ENCODE measurements at places on chromosomes 1 and 21.

DNA sequence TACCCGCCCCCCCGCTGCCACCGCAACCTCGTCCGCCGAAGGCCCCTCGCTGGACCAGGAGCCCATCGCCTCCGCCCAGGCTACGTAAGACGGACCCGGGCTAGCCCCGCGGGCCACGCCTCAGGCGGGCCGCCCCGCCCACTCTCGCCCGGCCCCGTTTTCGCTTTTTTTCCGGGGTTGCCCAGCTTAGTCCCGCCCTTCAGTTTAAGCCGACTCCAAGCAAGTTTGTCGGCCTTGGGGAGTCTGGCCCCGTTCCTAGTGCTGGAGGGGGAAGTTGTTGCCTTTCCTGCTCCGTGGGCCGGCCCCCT is 3.0 kb downstream of the RUSC1 start:
- DNase-seq: peak; percentile 86

- DNase-seq: no peak
Observed at GRCh38 chr1:97778718-97779117, 142.1 kb downstream of the DPYD start.

- no peak for DNase-seq
Observed at GRCh38 chr1:36769886-36770830, 264.2 kb downstream of the GRIK3 start.

DNA sequence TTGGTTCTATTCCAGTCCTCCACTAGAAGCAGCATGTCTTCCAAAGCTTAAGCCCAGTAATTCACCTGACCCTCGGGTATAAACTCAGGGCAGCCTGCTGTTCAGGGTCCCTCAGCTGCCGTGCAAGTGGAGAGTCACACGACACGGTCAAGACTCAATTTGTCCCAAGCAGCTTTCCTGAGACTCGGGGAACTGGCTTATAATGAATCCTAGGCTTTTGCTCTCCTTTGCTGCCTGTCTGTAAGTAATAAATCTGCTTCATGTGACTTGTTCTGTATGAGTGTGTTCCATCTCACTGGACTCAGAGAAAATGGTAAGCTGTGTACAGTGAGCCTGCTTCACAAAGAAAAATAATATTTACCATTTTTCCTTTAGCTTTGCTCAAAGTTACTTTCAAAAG is 119.8 kb downstream of the CYYR1 start:
- DNase-seq: no peak

DNA sequence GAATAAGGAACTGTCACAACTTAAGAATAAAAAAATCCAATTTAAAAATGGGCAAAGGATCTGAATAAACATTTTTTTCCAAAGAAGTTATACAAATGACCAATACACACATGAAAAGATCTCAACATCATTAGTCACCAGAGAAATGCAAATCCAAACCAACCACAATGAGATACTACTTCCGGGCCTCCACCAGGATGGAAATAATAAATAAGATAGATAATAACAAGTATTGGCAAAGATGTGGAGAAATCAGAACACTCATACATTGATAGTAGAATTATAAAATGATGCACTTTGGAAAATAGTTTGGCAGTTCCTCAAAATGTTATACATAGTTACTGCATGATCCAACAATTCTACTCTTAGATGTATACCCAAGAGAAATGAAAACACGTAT is 18.7 kb downstream of the ZSWIM5 start:
- no peak for DNase-seq

DNA sequence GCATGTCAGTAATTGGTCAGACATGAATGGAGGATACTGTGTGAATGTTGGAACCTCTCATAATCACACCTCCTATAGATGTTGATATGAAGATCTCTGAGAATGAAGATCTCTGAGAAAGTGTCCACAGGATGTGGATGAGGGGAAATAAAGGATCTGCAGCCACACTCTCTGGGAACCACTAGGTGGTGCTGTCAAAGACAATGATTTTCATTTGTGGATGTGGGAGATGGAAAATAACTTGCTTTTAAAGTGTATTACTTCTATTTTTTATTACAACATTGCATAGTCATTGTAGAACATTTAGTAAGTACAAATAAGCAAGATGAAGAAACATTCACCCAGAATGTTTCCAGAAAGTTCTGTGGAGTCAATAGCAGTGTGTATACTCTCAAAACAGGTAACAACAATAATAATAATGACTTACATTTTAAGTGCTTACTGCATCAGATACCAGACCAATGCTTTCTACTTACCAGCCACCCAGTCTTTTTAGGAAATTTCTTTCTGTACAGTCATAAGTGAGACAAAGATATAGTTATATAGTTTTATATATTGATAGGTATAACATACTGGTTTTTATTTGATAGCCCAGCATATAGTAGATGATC is 128.2 kb downstream of the ATG4C start:
- no peak for DNase-seq

GRCh38 chr1:67570486-67571143 is 114.4 kb upstream of the GADD45A start:
- no peak for DNase-seq

- DNase-seq: no peak
Observed at GRCh38 chr1:27576806-27577227, 27.1 kb downstream of the AHDC1 start.

GRCh38 chr21:28754127-28754611 is 238.5 kb downstream of the LTN1 start:
- no peak for DNase-seq

- peak; percentile 63 for DNase-seq
Observed at GRCh38 chr1:204513117-204513716, 3.0 kb upstream of the MDM4 start.

DNA sequence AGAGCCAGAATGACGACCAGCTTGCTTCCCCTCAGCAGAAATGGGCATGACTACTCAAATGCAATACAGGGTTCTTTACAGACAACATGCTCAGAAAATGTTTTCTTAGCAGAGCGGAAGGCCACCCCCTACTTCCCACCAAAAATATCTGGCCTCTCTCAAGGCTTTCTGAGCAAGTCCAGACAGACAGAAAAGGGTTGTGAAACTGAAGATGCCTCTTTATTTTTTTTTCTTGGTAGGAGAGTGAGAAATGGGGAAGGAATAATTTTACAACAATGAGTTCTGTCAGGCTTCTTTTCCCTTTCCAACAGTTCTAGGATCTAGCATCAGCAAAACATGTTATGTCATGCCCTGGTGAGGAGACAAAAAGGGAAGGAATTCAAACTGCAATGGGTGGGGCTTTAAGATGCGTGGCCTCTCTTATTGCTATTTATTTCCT is 172.0 kb upstream of the CAMK1G start:
- no peak for DNase-seq

DNA sequence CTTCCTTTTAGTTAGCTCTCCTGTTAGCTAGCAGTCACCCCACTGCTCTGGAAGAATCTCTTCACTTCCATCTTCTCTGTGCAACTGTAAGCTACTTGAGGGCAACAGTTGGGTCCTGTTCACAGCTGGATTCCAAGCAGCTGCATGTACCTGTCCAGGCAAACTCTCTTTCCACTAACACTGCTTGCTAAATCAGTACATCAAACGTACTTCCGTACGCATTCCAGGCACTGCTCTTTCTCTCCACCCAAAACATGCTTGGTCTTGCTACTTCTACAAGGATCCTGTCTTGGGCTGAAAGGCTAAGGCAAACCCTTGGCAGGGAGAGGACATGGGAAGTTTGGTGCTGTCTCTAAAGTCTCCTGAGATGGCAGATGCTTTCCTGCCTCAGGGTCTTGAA is 139.2 kb upstream of the CACNA1E start:
- DNase-seq: no peak

DNA sequence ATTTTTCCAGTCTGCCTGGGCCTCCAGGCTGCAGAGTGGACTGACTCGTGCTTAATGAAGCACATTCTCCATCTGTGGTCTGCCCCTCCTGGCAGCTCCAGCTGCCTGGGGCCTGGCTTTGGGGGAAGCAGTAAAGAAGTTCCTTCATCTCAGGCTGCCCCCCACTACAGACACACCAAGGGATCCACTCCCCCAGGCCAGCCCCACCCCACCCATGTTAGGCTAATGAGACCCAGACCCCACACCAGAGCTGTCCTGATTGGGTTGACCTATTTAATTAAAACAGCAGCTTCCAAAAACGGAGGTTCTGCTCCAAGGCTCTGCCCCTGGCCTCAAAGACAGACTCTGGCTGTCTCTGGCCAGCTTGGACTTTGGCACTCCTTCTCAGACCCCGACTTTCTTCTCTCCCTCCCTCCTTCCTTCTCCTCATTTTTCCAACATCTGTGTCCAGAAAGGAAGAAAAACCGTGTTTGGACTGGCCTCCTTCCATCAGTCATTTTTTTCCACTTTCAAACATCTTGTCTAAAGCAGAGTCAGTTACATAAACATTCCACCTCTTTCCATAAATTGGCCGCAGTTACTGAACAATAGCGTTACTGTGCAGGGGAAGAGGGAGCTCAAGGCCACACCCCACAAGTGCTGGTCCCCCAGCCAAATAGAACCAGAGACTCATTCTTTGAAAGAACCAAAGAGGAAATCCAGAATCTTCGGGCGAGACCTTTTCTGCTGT is 29.7 kb downstream of the SERTAD4 start:
- no peak for DNase-seq

- DNase-seq: no peak
Observed at GRCh38 chr1:37070126-37070525, 35.8 kb upstream of the GRIK3 start.

- DNase-seq: no peak
Observed at GRCh38 chr1:76259270-76259669, 184.7 kb downstream of the ST6GALNAC3 start.

DNA sequence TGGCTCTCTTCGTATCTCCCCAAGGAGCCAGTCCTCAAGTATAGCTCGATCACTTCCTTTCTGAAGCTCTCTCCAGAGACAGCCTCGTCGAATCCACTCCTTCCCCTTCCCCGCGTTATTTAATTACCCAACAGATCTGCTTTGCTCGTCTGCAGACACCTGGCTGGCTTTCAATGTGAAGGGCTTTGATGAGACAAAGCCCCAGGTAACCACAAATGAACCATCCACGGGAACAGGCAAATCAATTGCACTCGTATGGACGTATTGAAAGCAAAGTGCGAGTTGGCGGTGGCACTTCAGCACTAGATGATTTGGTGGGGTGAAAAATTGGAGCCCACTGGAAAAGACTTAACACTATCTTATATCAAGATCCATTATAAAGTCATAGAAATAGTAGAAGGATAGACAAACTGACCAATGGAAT is 364 bp upstream of the BCAR3 start:
- DNase-seq: no peak

DNA sequence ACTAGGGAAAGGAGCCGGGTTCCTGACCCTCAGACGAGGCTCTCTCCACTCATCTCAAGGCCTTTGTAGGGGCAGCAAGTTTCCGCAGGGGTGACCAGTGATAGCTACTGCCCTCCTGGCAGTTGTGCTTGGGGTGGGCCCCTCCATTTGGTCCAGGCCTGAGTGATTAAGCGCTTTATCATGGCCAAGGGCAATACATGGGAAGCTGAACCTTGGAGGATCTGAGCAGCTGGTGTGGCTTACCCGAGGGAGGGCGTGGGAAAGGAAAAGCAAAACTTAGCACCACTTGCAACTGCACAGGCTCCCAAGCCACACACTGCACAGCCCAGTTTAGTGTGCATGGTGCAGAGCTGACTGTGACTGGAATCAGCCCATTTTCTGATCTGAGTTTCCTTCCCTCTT is 47.8 kb downstream of the GADD45A start:
- DNase-seq: no peak

GRCh38 chr1:248751635-248752034 is 3.9 kb downstream of the LYPD8 start:
- no peak for DNase-seq

DNA sequence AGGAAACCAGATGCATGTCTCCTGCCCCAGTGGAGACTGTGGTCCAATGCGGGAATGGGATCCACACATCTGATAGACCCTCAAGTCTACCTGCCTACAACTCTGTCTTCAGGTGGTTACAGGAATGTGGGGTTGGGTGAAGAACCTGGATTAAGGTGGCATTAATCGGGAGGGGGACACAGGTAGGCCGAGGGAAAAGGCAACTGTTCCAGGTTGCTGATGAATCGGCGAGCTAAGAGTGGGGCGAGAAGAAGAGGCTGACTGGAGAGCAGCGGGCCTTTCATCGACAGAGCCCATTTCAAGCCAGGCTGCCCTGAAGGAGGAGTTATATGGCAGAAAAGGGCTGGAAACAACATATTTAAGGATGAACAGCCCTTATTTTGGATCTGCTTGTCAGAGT is 836 bp downstream of the CD2 start:
- DNase-seq: peak; percentile 56

GRCh38 chr1:187938092-187938491 is 1109.3 kb downstream of the PLA2G4A start:
- DNase-seq: no peak

- no peak for DNase-seq
Observed at GRCh38 chr1:177873238-177873637, 96.6 kb downstream of the SEC16B start.

DNA sequence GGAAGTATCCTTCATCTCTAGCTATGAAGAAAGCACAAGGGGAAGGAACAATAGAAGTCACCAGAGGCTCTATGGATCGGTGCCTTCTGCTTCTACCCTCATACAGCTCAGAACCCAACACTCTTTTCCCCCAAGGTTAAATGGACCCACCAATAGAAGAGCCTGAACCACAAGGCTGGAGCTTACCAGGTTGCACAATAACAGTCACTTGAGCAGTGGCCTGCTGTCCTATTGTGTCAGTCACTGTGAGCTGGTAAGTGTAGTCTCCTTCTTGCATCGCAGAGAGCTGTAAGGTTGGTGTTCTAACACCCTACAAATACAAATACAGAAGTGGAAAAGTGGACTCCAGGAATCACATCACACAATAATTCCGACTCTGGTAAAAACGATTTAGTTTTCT is 103.0 kb downstream of the KIAA0319L start:
- DNase-seq: no peak

DNA sequence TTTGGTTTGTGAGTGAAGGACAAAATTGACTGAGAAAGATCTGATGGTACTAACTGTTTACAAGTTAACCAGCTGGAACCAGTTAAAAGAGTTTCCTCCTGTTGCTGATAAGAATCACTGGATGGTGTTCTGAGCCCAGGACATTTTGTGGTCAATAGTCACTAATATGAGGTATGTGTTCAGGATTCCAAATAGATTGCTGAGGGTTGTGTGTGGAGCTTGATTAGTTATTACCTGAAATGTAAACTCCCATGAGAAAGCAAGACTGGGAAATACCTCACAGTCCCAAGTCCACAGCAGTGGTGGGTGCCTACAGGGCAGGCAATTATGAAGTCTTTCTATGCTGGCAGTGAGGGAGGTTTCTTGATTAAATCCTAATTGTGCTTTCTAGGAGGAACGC is 164.6 kb downstream of the DNM3 start:
- no peak for DNase-seq

GRCh38 chr1:172273647-172274396 is 146.7 kb upstream of the C1orf105 start:
- DNase-seq: no peak

Data from CD4-positive, alpha-beta T cell treated with Interleukin-17A for 4 hours (primary cell).